Esophagus mucosa (tissue), 1 donor: ENCODE measurements at places on chromosomes 16 and 17. TPM values are rescaled to one million over a fixed set of nuclear protein-coding genes. Genes with fewer than 3 reads are reported as not detected.

The SMTNL2 gene
- total RNA-seq = 0.56 TPM

The KRTAP4-6 gene
- total RNA-seq = not detected

The SBK1 gene
- 0.52 TPM for total RNA-seq

DNA sequence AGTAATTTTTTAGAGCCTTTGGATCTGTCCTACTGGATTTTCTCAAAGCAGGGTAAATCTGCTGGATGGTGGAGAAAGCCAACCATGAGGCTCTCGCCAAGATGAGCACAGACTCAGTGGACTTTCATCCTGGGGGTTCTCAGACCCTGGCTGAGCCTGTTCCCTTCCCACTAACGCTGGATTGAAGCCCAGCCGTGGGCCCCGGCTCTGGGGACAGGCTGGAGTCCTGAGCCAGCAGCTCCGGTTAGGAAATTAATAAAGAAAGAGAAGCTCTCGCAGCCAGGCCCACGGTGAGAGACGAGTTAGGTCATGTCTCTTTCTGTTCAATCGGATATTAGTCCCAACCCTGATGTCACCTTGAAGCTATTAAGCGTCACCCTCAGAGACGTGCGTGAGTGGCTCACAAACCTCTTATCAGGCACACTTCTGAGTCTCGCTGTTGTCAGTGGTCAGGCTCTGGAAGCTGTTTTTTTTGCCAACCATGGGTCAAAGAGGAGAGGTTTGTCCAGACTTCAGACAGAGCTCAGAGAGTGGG is 27.1 kb downstream of the MEOX1 start:
- peak; percentile 71 for ATAC-seq

GRCh38 chr16:24253192-24253591 is 2.9 kb upstream of the CACNG3 start:
- peak; percentile 22 for ATAC-seq

- peak; percentile 80 for ATAC-seq
These were observed 478.6 kb downstream of the SLC39A11 start for GRCh38 chr17:72613806-72614292.

- no peak for ATAC-seq
These were observed 2.5 kb upstream of the ATP6V0C start for GRCh38 chr16:2511128-2511800.

GRCh38 chr16:66873685-66874055 is 6.6 kb upstream of the PDP2 start:
- ATAC-seq = no peak

DNA sequence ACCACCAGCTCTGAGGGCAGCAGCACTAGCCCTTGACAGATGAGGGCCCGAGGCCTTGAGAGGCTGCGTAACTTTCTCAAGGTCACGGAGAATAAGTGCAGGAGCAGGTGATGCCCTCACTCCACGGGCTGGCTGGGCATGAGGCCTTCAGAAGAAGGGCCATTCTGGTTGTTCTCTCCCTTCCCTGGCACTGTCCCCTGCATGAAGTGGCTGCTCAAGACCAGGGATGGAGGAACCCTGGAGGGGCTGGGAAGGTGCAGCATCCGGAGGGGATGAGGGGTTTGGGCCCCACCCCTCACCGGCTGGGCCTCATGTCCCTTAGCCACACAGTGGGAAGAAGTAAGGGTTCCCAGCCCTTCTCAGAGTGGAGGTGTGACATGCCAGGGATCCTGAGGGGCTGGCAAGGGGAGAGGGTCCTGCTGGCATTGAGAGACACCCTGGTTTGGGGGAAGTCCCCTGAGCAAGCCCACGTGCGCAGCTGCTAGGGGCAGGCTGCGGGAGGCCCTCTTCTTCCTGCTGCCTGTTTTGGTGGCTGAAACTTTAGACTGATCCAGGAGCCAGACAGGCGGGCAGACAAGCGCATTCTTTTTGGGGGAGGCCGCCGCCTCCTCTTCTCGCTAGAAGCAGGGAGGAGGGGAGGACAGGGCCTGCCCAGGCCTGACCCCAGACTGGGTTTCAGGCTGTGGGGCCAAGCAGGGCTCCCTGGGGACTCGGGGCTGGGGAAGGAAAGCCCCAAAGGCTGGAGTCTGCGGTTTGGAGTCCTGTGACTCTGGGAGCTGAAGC is 74.0 kb downstream of the N4BP1 start:
- peak; percentile 20 for ATAC-seq

- ATAC-seq = no peak
These were observed 40.1 kb upstream of the AMZ2 start for GRCh38 chr17:68207651-68208253.

- ATAC-seq = no peak
These were observed 80.0 kb downstream of the CDRT15 start for GRCh38 chr17:14156689-14157088.

- no peak for ATAC-seq
These were observed 231.4 kb upstream of the TNRC6C start for GRCh38 chr17:77727037-77727615.

GRCh38 chr17:83196024-83196365 is 116.6 kb downstream of the METRNL start:
- ATAC-seq = no peak

- peak; percentile 46 for ATAC-seq
These were observed 32.2 kb upstream of the CHMP6 start for GRCh38 chr17:80959330-80960036.
